EH (cell line): ENCODE measurements at places on chromosomes 7 and 10.

GRCh38 chr10:111023060-111023459 is 53.8 kb upstream of the ADRA2A start:
- no peak for DNase-seq

DNA sequence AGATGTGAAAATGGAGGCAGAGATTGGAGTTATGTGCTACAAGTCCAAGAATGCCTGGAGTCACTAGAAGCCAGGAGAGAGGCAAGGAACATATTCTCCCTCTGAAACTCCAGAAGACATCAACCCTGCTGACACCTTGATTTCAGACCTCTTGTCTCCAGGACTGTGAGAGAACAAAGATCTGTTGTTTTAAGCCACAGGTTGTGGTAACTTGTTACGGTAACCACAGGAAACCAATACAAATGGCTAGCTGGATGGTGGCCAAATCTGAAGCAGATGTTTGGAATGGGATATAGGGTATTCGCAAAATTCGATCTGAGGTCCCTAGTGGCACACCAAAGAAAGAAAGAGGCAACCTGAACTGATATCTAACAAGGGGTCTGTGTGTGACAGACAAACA is 129.0 kb downstream of the HERPUD2 start:
- DNase-seq = no peak

GRCh38 chr10:87177-88080 is 38.3 kb upstream of the TUBB8 start:
- no peak for DNase-seq

- DNase-seq = no peak
Measured at GRCh38 chr7:88315522-88315921, 8.8 kb upstream of the STEAP4 start.

DNA sequence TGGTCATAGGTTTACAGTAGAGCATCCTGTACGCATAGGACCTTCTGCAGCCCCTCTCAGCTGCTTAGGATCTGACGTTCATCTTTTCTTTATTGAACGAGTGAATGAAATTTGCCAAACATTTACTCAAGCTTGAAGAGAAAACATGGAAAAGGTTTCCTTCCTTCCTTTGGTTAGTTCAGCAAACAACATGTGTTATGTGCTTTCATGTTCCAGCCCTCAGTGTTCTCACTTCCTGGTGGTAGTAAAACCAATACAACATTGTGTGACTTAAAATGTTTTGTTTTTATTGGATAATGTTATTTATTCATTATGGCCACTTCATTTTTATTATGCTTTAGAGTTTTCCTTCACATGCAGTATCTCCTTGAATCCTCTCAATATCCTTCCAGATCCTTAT is 1.4 kb upstream of the CDCA7L start:
- no peak for DNase-seq

GRCh38 chr10:93867525-93867924 is 26.3 kb upstream of the SLC35G1 start:
- peak; percentile 18 for DNase-seq

GRCh38 chr7:51351661-51352060 is 35.1 kb upstream of the COBL start:
- no peak for DNase-seq

DNA sequence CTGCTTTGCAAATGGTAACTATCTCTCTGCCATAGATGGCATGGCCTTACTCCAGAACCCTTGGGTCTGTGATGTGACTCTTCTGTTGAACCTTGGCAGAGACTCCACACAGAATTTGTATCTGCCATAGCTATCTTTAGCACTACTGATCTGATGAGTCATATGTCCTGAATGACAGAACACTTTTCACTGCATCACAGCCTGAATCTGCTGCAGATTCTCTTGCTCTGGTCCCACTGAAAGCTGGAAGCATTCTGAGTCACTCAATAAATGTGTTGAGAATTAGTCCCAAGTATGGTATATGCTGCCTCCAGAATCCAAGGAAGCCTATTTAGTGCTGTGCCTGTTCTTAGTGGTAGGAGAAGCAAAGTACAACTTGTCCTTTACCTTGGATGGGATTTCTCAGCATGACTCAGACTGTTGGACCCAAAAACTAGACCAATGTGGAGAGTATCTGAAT is 39.5 kb upstream of the ANKRD1 start:
- DNase-seq = peak; percentile 99
